ENCODE measurements at places on chromosomes 1 and 21.

- no peak for DNase-seq
These were observed 39.7 kb downstream of the NIPAL3 start for GRCh38 chr1:24455272-24455671.

- DNase-seq, result no peak
These were observed 8.1 kb downstream of the KAZN start for GRCh38 chr1:14606632-14607031.

DNA sequence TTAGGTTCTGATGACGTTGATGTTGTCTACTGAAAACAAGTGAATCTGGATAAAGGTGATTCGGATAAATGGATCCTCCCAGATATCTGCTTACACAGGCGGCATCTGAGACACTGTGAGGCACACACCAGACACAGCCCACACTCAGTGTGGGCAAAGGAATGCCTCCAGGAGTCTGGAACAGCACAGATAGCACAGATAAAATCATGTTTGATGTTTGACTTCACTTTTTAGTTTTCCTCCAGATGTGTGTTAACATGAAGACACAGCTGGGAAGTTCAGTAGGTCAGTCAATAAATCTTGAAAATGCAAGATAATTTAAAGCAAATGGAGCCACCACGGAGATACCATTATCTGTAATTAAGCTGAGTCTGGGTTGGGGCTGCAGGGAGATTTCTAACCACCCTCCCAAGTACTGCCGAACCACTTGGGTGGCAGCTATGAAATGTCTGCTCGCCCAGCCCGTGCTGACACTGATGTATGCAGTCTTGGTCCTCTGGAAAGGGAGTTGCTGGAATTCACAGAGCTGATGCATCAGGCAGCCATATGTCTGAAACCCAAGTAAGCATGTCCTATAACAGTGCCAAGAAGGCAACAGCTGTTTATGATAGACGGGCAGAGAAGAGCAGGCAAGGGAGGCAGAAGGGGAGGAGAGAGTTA lies 11.7 kb downstream of the CAPN9 start:
- no peak for DNase-seq

- DNase-seq, result no peak
These were observed 228.2 kb upstream of the USP24 start for GRCh38 chr1:55443175-55443915.

GRCh38 chr1:64112281-64112680 lies 91.1 kb upstream of the UBE2U start:
- no peak for DNase-seq

DNA sequence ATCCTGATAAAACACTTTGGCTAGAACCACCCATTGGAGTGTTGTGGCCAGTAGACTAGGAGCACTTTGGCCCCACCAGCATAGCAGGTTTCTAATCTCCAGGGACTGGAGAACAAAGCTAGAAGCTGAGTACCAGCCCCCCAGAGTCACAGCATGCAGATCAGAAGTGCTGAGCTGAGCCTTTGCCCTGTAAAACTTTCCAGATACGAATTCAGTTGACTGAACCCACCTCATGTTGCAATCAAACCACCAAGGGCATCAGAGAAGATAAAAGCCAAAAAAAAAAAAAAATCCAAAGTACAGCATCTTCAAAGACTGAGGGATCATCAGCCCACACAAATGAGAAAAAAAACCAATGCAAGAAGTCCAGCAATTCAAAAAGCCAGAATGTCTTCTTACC lies 8.7 kb upstream of the CD53 start:
- DNase-seq, result no peak

GRCh38 chr1:4256351-4256750 lies 356.3 kb upstream of the C1orf174 start:
- DNase-seq, result no peak

- no peak for DNase-seq
These were observed 3.1 kb upstream of the DDR2 start for GRCh38 chr1:162629077-162629627.

- DNase-seq, result no peak
These were observed 12.2 kb downstream of the UTP25 start for GRCh38 chr1:209839875-209840546.

- no peak for DNase-seq
These were observed 2.9 kb downstream of the CD84 start for GRCh38 chr1:160576390-160576789.

- no peak for DNase-seq
These were observed 11.3 kb downstream of the FMO2 start for GRCh38 chr1:171196351-171196750.

GRCh38 chr1:228013131-228013934 lies 6.5 kb downstream of the WNT3A start:
- DNase-seq, result no peak

DNA sequence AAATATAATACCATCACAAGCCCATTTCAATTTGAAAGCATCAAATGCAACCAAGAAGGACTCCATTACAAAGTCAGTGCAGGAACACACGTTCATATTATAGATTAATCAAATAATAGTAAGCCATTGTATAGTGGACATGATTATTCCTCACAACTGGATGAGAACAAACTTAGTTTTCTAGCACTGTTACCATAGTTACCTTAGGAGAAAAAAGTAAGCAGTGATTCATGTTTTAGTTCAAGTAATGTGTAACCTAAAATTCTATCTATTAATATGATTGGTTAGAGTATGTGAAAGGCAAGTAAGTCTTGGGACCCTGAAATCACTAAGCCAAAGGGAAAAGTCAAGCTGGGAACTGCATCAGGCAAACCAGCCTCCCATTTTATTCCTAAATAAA lies 15.2 kb downstream of the SSX2IP start:
- DNase-seq, result no peak

GRCh38 chr21:36194024-36194423 lies 37.4 kb downstream of the DOP1B start:
- no peak for DNase-seq

DNA sequence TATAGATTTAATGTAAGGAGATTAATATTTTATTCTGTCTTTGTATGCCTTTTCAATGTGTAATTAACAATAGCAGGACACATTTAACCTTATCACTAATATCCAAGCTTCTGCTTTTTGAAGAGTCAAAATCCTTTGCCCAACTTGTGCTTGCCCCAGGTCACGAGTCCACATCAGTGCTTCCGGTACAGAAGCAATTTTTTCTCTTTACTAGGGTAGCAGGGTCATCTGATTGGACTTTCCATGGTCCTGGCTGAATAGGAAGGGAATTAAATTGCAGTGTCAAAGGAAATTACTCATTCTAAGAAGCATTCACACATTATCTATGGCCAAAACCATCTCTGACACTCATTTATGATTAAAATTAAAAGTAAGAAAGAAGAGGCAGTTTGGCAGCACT lies 460.5 kb upstream of the ADGRL2 start:
- no peak for DNase-seq

DNA sequence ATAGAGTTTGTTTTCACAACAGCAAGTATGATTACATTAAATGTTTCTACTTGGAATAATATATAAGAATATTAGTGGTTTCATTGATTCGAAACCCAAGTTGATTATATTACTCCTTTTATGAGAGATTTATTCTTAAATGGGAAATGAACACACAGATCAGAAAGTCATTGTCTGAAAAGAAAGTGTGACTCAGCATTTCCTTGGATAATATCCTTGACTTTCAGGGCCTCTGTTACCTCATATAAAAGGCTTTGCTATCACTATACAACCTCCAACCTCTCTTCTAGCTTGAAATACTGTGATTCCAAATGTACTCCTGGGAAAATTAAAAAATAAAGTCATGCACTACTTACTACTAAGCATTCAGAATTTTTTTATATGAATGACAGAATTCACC lies 295.3 kb upstream of the LYPLAL1 start:
- DNase-seq, result no peak
